Smooth muscle cell of trachea (primary cell): ENCODE measurements at places on chromosomes 3 and 15. TPM values are rescaled to one million over a fixed set of nuclear protein-coding genes. Genes with fewer than 3 reads are reported as not detected.

The TUSC7 gene
- total RNA-seq, result under 0.01 TPM in 1 of 2 replicates, not detected in the other

The NRROS gene
- total RNA-seq, result 0.58 and 1.5 TPM in 2 replicates

The ATP13A4 gene
- 0.33 and 0.58 TPM in 2 replicates for total RNA-seq

The TP63 gene
- total RNA-seq, result under 0.01 and 0.15 TPM in 2 replicates

The CCR8 gene
- not detected in 2 replicates for total RNA-seq
